DMS153 (cell line): ENCODE measurements at places on chromosomes 4 and X.
A peak's percentile ranks its signal among the peaks of the same experiment; 100 is the strongest.

GRCh38 chr4:2825740-2826139 lies 17.9 kb upstream of the ADD1 start:
- DNase-seq: no peak

GRCh38 chr4:124713185-124713592 lies 657 bp upstream of the ANKRD50 start:
- DNase-seq: peak; percentile 54

- DNase-seq: peak; percentile 79
These were observed 25.2 kb upstream of the PLAC1 start for GRCh38 chrX:134683351-134684005.

- DNase-seq: no peak
These were observed 35.4 kb upstream of the UGT2A3 start for GRCh38 chr4:68987007-68987406.

GRCh38 chr4:55116450-55116849 lies 8.9 kb downstream of the KDR start:
- DNase-seq: no peak

DNA sequence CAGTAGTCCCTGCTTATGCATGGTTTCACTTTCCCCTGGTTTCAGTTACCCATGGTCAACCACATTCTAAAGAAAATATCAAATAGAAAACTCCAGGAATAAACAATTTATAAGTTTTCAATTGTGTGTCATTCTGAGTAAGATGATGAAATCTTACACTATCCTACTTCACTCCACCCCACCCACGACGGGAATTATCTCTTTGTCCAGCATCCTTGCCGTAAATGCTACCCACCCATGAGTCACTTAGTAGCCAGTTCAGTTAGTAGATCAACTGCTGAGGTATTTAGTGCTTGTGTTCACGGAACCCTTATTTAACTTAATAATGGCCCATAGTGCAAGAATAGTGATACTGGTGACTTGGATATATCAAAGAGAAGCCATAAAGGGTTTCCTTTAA lies 91.4 kb downstream of the KLHL13 start:
- no peak for DNase-seq

DNA sequence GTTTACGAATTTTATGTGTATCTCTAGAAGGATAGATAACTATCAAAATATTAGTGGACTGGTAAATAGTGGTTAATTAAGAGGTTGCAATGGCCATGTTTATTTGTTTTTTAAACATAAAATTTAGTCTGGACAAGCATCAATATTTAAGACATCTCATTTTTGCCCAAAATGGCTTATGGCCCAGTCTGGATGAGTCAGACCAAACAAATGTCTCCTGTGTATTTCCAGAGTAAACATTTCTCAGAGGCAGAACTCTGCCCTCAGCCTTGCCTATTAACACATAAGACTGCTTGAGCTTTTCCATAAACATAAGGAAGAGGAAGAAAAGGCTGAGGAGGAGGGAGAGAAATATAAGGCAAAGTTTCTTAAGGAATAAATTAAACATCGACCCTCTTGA lies 277.1 kb upstream of the DIAPH2 start:
- DNase-seq: no peak

- DNase-seq: no peak
These were observed 33.0 kb upstream of the CXCL8 start for GRCh38 chr4:73707269-73707875.

DNA sequence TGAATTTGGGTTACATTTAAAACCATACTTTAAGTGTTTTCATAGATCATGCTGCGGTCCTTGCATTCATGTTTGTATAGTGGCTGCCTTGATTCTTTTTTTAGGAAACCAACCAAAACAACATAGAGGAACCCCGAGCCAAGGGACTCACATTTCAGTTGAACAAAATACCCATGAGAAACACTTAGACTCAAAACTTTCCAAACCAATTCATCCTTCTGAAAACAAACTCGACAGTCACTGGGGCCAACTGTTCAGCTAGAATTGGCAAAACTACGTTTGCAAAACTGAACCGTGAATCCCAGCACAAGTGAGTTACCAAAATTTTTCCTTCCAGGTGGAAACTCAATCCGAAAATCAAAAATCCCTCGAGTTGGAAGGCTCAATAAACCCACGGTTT lies 1.4 kb downstream of the ADGRA3 start:
- DNase-seq: no peak

GRCh38 chr4:69936566-69936965 lies 5.7 kb downstream of the CSN1S1 start:
- DNase-seq: no peak

- DNase-seq: no peak
These were observed 8.8 kb upstream of the LRRC66 start for GRCh38 chr4:52028970-52029369.

DNA sequence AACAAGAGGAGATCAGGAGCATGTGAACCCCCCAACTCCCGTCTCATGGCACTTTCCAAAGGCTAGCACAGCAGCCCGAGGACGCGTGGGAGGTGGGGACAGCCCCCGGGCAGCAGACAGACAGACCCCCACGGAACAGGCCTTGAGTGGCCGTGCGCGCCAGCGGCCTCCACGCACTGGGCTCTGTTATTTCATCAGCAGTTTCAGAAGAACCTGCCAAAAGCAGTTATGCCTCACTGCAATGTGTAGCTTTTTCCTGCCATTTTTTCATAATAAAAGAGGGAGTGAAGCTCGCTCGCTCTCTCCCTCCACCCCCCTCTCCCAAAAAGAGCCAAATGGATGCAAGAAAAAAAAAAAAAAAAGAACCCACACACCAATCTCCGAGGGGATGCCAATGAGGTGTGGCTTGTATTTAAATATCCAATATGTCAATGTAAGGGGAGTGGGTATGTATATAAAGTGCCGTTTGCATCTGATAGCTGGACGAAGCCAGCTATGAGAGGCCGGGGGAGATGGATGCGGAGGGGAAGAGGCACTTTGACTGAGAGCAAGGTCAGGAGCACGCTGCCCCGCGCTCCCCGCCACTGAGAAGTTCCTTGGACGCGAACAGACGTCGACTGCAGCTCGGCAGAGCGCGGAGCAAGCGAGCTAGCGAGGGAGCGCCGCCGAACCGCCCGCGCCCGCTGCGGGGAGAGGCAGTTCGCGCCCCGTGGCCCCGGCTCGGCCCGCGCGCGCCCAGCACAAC lies at the start of gene FGF16:
Gene FGF16, plus strand, starts transcription at position 482 of the 745 bp plus-strand sequence. CDS start 286 bp downstream, outside the sequence.
- no peak for DNase-seq

DNA sequence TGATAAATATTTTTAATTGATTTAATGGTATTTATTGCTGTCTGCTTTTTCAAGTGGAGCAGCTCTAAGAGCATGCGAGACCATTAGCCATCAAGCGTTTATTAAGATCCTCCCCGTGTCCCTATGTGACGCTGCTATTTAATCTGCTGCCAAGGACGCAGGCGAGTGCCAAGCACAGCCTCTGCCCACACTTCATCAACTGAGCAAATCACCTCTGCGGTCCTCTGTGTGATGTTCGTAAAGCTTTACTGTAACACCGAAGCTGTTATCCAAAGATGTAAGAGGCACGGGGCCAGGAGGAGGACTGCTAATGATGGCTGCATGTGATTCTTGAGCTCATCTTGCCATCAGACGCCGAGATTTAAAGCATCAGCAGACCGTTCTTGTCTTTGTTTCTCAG lies 79.5 kb downstream of the STOX2 start:
- DNase-seq: no peak

DNA sequence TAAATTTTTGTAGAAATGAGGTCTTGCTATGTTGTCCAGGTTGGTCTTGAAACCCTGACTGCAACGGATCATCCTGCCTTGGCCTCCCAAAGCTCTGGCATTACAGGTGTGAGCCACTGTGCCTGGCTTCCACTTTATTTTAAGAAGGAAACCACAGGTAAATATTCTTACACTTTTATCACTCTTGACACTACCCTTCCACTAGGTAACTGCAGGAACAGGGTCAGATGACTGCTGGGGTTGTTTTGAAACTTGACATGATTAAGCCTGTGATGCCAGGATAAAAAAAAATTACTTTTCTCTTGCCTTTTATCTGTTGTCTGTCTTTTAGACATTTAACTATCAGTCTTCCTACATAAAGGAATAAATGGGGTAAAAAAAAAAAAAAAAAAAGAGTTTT lies 43.5 kb downstream of the COQ2 start:
- no peak for DNase-seq

DNA sequence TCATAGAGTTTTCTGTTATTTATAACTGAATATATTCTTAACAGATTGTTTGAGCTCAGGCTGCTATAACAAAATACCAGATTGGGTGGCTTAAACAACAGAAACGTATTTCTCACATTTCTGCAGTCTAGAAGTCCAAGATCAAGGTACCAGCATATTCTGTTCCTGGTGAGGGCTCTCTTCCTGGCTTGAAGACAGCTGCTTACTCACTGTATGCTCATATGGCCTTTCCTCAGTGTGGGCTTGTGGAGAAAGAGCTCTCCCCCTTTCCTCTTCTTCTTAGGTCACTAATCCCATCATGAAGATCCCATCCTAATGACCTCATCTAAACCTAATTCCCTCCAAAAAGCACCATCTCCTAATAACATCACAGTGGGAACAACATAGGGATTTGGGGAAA lies 117.8 kb downstream of the RASGEF1B start:
- no peak for DNase-seq

DNA sequence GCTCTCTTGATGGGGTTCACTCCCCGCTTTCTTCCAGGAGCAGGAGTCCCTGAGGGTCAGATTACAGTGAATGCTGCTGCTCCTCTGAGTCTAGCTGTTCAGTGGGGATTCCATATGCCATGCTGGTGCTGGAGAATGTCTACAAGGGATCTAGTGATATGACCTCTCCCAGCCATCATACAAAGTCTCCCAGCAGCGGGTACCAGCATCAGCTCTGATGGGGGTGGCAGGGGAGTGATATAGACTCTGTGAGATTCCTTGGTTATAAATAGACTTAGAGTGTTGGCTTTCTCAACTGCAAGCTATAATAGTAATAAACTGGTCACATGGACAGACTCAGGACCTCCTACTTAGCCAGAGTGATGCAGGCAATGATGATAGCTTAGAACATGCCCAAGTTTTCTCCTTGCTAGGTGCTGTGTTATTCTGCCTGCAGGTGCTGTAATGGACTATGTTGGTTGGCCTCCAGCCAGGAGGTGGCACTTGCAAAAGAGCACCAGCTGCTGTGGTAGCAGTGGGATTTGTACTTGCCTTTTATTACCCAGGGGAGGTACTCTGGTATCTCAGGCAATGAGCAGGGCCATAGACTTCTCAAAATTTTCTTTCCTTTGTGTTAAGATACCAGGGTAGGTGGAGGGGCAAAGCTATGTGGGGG lies 202.9 kb downstream of the CHIC1 start:
- DNase-seq: no peak

DNA sequence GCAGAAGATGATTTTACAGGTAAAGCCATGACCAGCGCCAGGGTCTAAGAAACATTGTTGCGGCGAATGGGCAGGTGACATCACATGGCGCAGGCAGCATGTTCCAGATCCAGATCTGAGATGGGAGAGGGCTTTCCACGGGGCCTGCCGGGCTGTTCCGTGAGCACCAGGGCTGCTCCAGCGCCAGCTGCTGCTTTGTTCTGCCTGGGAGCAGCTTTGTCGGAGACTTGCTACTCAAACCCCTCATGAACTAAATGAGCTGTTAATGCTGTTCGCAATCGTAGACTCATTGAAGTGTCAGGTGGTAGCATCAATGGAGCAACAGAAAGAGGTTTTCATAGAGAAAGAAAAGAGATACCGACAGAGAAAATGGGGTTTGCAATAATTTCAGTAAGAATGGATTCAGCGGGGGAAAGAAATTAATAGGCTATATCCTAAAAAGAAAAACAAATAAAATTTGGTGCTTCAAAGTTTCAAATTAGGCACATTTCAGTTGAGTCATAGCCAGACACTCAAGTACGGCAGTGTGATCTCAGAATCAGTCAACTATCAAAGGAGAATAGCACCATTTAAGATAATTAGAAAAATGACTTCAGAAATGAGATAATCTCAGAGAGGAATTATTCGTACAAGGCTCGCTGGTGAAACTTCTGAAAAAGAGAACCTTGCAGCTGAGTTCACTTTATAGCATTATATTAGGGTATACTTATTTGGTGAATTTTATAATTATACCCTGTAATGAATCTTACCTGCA lies 23.9 kb downstream of the SORBS2 start:
- no peak for DNase-seq

GRCh38 chrX:10949541-10949940 lies 161.6 kb upstream of the HCCS start:
- DNase-seq: no peak

DNA sequence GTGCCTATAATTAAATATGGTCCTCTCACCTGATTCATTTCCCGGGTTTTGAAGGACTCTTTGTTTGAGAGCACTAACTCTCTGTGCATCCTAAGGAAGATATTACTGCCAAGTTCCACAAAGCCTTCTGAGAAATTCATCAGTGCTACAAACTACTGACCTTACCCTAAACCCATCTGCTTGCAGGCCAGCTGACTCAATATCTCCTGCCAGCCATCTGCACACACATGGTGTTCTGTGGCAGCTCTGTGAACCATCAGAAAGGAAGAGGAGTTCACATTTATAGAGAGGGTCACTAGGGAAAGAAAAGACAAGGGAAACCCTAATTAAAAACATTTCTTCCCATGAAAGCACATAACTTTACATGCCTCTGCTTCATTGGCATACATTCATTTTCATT lies 156.7 kb downstream of the ATP10D start:
- no peak for DNase-seq

GRCh38 chr4:143771269-143771668 lies 70.8 kb upstream of the FREM3 start:
- no peak for DNase-seq

- no peak for DNase-seq
These were observed 15.5 kb downstream of the P2RY8 start for GRCh38 chrX:1521459-1521956.

- no peak for DNase-seq
These were observed 756 bp upstream of the TAF9B start for GRCh38 chrX:78140206-78140605.

- no peak for DNase-seq
These were observed 51.4 kb upstream of the SOD3 start for GRCh38 chr4:24743927-24744326.

DNA sequence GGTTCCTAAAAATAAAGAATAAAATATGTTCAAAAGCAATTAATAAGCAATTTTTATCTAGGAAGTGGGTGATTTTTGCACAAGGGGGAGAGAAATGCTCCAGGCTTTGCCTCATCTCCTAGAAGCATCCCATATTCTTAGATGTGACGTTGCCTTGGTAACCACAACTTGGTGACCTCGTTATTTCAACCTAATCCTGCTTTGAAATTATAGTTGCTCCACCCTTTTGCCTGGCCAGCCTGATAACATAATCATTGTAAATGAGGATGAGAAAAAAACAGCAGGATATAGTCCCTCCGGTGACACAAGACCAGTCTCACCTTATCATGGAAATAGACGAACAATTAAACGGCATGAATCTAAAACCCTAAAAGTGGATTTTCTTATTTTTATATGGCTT lies 194.4 kb downstream of the QDPR start:
- no peak for DNase-seq

GRCh38 chr4:169663831-169664230 lies 43.5 kb downstream of the CLCN3 start:
- no peak for DNase-seq
